Activated CD4-positive, alpha-beta T cell treated with anti-CD3 and anti-CD28 coated beads for 36 hours (primary cell): ENCODE measurements at places on chromosomes 1 and 21. TPM values are rescaled to one million over a fixed set of nuclear protein-coding genes. Genes with fewer than 3 reads are reported as not detected.

DNA sequence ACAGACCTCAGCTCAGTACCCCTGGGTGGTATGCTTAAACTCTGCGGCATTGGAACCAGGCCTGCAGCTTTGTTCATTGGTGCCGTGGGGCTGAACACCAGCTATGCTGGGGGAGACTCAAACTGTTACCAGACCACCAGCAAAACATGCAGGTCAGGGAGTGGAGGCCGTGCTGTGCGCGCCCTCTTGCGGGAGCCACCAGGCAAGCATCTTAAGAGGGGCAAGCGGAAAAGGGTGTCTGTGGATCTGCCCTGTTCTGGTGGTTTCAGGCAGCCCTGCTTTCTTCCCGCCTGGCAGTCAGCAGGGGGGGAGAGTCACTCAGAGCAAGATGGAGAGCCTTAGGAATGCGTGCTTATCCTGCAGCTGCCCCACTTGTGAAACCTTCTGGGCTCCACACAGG is 276.9 kb upstream of the ZRANB2 start:
- no peak for DNase-seq

- no peak for DNase-seq
Observed at GRCh38 chr1:6022193-6022592, 23.5 kb upstream of the KCNAB2 start.

DNA sequence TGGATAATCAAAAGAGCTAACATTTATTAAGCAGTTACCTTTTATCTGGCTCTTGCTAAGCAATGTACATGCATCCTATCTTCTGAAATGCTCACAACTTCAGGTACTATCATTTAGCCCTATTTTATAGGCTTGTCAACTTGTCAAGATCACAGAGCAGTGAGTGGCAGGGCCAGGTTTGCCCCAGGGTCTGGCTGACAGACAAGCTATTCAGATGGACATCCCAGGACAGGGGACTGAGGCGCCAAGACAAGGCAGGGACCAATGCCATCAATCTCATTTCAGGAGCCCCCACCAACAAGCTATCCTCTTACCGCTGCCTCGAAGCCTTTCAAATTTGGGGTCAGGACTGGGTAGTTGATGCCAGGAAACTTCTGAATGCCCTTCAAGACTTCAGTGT is 8.9 kb downstream of the HMGCL start:
- DNase-seq = no peak

DNA sequence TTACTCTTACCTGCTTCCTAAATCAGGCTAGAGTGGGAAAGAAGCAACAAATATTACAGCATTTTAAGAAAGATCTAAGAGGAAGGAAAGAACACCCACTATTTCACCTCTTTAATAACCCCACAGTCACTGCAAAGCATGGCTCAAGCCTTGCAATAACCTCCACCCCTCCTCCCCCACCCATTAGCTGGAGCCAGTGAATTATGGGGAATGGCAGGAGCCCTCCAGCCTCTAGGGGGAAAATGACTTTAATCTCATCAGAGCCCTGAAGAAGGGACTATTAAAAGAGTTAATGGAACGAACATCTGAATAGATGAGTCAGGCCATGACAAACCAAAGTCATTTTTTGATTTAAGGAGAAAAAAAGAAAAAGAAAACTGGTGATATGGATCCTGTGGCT is 630.7 kb upstream of the PLXNA2 start:
- no peak for DNase-seq

The SLC9C2 gene
- not detected for total RNA-seq

The OR2T2 gene
- total RNA-seq = not detected

The TUFT1 gene
- 3.2 TPM for total RNA-seq

The STUM gene
- not detected for total RNA-seq

- DNase-seq = no peak
Observed at GRCh38 chr1:14756589-14757285, 158.3 kb downstream of the KAZN start.

The MYBPHL gene
- total RNA-seq = not detected

The PTGFR gene
- total RNA-seq = not detected

The ADORA1 gene
- not detected for total RNA-seq

DNA sequence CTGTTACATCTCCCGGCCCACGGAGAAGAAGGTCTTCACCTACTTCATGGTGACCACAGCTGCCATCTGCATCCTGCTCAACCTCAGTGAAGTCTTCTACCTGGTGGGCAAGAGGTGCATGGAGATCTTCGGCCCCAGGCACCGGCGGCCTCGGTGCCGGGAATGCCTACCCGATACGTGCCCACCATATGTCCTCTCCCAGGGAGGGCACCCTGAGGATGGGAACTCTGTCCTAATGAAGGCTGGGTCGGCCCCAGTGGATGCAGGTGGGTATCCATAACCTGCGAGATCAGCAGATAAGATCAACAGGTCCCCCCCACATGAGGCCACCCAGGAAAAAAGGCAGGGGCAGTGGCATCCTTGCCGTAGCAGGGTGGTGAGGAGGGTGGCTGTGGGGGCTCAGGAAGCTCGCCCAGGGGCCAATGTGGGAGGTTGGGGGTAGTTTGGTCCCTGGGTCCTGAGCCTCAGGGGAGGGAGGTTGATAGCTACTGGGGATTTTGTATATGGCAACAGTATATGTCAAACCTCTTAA is 2.3 kb downstream of the GJB4 start:
- no peak for DNase-seq

GRCh38 chr1:12505231-12505630 is 112.8 kb downstream of the DHRS3 start:
- DNase-seq = no peak

GRCh38 chr21:33537212-33537611 is 4.7 kb downstream of the GART start:
- no peak for DNase-seq

GRCh38 chr1:8317647-8318381 is at the start of gene SLC45A1:
TSS of gene SLC45A1 (plus strand) at chr1:8318114. CDS start at chr1:8324330, 6,216 bp downstream.
- peak; percentile 89 for DNase-seq

GRCh38 chr1:198605406-198605805 is 33.4 kb upstream of the PTPRC start:
- peak; percentile 58 for DNase-seq

DNA sequence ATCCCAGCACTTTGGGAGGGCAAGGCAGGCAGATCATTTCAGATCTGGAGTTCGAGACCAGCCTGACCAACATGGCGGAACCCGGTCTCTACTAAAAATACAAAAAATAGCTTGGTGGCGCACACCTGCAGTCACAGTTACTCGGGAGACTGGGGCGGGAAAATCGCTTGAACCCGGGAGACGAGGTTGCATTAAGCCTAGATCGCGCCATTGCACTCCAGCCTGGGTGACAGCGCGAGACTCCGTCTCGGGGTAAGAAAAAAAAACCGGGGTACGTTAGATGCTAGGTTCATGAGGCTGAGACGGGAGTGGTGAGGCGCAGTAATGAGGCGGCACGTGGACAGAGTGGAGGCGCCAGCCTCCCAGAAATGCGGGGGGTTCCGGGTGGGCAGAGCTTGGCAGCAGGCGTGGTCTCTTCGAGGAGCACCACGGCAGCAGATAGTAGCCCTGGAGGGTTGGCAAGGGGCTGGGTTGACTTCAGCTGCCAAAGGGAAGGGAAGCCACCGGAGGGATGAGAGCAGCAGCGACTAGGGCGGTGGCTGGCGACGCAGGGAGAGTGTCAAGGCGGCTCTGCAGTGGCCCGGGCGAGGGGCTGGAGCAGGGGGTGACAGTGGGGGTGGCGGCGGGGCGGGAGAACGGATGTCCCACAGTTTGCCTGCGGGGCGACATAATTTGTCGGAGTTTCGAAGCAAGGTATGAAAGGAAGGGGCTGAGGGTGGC is 832 bp downstream of the MRPL20 start:
- peak; percentile 24 for DNase-seq

The MIXL1 gene
- total RNA-seq = not detected

DNA sequence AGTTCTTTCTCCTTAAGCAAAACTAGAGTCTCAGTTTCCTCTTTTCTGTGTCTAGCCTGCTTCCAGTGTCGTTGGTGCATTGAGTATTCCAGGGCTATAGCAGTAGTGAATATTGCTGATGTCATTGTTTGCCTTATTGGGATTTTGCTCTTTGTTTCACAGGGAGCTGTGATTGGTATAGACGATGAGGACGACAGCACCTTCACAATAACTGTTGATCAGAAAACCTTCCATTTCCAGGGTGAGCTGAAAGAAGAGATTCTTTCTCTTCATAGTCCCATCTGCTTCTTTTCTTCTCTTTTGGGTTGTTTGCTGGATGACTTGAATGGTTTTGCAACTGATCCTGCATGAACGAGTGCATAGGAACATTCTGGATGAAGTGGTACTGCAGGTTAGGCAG is 52.4 kb downstream of the OSBPL9 start:
- DNase-seq = no peak

The ARHGEF2 gene
- 135 TPM for total RNA-seq

GRCh38 chr21:23743821-23744220 is 1863.5 kb downstream of the MRPL39 start:
- DNase-seq = no peak

The BTBD19 gene
- total RNA-seq = 16.7 TPM

- DNase-seq = no peak
Observed at GRCh38 chr1:64581135-64581842, 111.4 kb downstream of the CACHD1 start.

The CD84 gene
- 17.8 TPM for total RNA-seq

GRCh38 chr1:179753061-179753460 is 10.0 kb downstream of the FAM163A start:
- DNase-seq = no peak

The MYOC gene
- total RNA-seq = not detected
